ENCODE measurements at places on chromosomes 16 and 17. TPM values are rescaled to one million over a fixed set of nuclear protein-coding genes. Genes with fewer than 3 reads are reported as not detected.

DNA sequence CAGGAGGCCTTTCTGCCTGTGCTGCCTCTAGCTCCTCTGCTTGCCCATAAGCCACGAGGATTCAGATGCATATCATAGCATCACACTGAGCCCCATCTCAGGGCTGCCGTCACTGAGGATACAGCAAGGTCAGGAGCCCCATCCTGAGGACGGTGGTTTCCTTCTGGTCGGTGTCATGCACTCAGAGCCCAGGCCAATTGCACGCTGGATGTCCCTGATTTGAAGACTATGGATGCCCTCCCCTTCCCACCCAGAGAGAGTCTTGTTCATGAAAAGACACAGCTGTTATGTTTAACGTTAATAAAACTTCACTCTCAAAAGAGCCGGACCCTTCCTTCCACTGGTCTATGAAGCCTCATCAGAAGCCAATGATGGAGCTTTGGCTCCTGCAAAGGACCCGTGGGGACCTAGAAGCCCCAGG is 19.9 kb downstream of the COTL1 start:
- no peak for DNase-seq

GRCh38 chr17:19332371-19333131 is 30.0 kb downstream of the B9D1 start:
- no peak for DNase-seq

DNA sequence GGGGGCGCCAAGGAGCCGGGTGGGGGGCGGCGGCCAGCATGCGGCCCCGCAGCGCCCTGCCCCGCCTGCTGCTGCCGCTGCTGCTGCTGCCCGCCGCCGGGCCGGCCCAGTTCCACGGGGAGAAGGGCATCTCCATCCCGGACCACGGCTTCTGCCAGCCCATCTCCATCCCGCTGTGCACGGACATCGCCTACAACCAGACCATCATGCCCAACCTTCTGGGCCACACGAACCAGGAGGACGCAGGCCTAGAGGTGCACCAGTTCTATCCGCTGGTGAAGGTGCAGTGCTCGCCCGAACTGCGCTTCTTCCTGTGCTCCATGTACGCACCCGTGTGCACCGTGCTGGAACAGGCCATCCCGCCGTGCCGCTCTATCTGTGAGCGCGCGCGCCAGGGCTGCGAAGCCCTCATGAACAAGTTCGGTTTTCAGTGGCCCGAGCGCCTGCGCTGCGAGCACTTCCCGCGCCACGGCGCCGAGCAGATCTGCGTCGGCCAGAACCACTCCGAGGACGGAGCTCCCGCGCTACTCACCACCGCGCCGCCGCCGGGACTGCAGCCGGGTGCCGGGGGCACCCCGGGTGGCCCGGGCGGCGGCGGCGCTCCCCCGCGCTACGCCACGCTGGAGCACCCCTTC is 484 bp downstream of the FZD2 start:
- peak; percentile 13 for DNase-seq

- DNase-seq = no peak
Observed at GRCh38 chr17:81833921-81834830, 674 bp downstream of the PPP1R27 start.

CCDC40 gene
- 5.8 TPM for polyA plus RNA-seq

- DNase-seq = no peak
Observed at GRCh38 chr16:27289669-27290068, 21.1 kb upstream of the NSMCE1 start.

DNA sequence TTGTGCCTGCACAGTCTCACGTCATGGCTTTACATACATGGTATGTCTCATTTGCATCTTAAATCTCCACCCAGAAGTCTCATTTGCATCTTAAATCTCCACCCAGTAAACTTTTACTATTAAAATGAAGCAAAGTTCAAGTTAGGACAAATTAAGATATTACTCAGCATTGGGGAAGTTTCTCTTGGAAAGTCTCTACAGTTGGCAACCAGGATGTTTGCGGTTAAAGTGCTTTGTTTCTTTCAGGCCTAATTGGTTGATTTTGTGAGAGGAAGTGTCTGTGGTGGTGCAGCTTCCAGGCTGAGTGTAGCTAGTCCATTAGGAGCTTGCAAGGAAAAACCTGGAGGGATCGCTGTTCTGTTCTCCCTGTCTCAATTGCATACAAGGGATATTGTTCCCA is 1373.3 kb upstream of the GOT2 start:
- no peak for DNase-seq

DNA sequence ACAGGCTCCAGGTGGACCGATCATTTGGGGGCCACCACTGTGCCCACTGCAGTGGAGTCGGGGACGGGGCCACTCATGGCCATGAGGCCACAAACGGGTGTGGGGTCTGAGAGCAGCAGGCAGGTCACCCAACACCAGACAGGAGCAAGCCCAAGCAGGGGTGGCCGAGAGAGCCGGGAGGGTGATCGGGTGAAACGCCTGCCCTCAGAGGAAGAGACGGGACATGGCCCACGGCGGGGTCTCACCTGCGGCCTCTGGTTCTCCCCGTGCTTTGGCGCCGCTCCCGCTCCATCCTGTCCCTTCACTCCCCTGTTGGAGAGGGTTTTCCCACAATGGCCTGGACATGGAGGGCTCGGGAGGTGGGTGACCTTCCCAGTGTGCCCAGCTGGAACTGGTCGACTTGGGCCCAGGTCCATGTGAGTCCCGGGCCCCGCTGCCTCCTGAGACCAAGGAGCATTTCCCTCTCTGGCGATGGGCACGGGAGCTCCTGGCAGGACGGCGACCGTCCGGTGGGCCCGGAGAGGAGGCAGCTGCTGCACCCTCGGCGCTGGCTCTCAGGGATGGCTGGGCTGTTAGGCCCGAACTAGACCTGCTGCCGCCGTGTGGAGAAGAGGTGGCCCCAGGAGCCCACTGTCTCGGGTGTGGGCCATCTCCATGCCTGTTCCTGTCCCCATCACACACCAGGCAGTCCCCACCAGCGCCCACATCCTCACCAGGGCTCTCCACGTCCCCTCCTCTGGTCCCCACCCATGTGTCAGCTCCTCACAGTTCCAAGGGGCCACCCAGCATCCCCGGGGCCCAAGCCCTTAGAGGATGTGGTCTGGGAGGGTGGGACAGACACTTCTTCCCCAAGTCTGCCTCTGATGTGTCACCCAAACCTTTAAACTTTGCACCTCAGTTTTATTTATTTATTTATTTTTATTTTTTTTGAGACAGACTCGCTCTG is 13.4 kb upstream of the BAHCC1 start:
- no peak for DNase-seq

- peak; percentile 27 for DNase-seq
Observed at GRCh38 chr16:70635336-70636016, 10.9 kb upstream of the IL34 start.

- no peak for DNase-seq
Observed at GRCh38 chr17:28745786-28746411, 2.1 kb downstream of the TRAF4 start.

DNA sequence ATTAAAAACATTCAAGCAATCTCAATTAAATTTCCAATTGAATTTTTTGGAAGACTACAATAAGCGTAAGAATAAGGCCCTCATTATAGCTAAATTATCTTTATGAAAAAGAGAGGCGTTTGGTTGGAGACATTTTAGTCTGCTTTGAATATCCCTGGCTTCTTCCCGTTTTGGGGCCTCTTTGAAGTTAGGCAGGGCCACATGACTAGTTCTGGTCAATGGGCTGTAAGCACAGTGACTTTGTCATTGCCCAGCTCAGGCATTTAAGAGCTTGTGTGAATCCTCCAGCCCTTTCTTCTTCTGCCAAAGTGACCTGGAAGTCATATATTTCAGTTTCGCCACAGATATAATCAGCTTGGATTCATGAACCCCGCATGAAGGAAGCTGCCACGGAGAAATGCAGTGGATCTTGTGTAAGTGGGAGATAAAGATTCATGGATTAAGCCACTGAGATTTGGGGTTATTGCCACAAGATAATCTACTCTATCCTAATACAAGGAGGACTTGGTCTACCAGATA is 21.7 kb upstream of the UBTF start:
- no peak for DNase-seq

KCNH6 gene
- not detected for polyA plus RNA-seq

MED31 gene
- polyA plus RNA-seq = 18.6 TPM

TAC4 gene
- polyA plus RNA-seq = not detected

GRCh38 chr16:20750558-20750957 is 8.9 kb upstream of the THUMPD1 start:
- no peak for DNase-seq

DNA sequence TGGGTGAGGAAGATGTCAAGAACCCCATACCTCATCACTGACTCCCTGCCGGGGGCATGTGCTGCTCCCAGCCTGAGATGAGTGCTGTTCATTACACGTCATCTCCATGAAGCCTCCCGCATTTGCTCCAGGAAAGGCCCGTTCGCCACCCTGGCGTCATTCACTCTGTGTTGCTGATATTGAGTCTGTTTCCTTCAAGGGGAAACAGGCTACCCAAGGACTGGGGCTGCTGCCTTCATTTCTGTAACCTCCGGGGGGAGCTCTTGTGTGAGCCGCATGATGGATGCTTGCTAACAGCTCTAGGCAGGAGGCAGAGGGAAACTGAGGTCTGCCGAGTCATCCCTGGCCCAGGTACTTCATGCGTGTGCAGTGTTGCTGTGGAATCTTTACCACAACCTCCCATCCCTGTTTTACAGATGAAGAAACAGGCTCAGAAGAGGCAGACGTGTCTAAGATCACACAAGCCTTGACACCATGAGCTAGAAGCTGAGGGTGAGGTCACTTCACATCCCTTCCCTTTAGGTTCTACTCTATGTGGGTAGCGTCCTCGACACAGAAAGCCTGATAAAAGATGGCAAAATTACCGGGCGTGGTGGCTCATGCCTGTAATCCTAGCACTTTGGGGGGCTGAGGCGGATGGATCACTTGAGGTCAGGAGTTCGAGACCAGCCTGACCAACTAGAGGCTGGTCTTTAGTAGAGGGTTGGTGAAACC is 3.5 kb upstream of the ARMC5 start:
- no peak for DNase-seq

KRT20 gene
- polyA plus RNA-seq = not detected

- no peak for DNase-seq
Observed at GRCh38 chr17:82029990-82030469, 1.4 kb upstream of the RAC3 start.

PKD1 gene
- polyA plus RNA-seq = 76.7 TPM

Measured in heart right ventricle (tissue), 16 donors.